CD8-positive, alpha-beta memory T cell (primary cell): ENCODE measurements at places on chromosomes 3 and 15. TPM values are rescaled to one million over a fixed set of nuclear protein-coding genes. Genes with fewer than 3 reads are reported as not detected.

Gene MESP1
- total RNA-seq, result 5.6 TPM

Gene C3orf38
- total RNA-seq, result 28.2 TPM

Gene RPSA
- 2,459 TPM for total RNA-seq

Gene CHD2
- 109 TPM for total RNA-seq

Gene CLCN2
- total RNA-seq, result 6.3 TPM

Gene FETUB
- not detected for total RNA-seq

Gene GPR87
- 0.61 TPM for total RNA-seq

Gene CIP2A
- total RNA-seq, result 42.6 TPM
